ENCODE measurements at places on chromosomes 16 and 17.
A peak's percentile ranks its signal among the peaks of the same experiment; 100 is the strongest.

- no peak for DNase-seq
Observed at GRCh38 chr17:66169839-66170238, 22.1 kb downstream of the CEP112 start.

GRCh38 chr17:49216953-49217650 lies 6.6 kb downstream of the ABI3 start:
- DNase-seq = no peak

DNA sequence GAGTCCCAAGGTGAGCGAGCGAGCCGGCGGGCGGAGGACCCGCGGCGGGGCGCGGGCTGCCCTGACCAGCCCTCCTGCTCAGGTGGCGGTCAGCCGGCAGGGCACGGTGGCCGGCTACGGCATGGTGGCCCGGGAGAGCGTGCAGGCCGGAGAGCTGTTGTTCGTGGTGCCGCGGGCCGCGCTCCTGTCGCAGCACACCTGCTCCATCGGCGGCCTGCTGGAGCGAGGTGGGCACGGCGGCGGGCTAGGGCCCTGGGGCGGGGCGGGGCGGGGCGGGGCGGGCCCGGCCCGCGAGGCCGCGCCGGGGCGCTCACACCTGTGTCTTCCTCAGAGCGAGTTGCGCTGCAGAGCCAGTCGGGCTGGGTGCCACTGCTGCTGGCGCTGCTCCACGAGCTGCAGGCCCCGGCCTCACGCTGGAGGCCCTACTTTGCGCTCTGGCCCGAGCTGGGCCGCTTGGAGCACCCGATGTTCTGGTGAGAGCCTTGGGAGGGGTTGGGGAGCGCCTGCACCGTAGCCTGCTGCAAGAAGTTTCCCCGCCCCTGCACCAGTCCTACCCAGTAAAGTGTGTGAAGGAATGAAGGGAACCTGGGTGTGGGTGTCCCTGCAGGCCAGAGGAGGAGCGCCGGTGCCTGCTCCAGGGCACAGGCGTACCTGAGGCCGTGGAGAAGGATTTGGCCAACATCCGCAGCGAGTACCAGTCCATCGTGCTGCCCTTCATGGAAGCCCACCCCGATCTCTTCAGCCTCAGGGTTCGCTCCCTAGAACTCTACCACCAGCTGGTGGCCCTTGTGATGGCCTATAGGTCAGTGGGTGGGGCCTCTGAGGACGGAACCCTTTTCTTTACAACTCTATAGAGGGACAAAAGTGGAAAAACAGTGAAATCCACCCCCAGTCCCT lies 802 bp downstream of the SETD6 start:
- DNase-seq = peak; percentile 45

DNA sequence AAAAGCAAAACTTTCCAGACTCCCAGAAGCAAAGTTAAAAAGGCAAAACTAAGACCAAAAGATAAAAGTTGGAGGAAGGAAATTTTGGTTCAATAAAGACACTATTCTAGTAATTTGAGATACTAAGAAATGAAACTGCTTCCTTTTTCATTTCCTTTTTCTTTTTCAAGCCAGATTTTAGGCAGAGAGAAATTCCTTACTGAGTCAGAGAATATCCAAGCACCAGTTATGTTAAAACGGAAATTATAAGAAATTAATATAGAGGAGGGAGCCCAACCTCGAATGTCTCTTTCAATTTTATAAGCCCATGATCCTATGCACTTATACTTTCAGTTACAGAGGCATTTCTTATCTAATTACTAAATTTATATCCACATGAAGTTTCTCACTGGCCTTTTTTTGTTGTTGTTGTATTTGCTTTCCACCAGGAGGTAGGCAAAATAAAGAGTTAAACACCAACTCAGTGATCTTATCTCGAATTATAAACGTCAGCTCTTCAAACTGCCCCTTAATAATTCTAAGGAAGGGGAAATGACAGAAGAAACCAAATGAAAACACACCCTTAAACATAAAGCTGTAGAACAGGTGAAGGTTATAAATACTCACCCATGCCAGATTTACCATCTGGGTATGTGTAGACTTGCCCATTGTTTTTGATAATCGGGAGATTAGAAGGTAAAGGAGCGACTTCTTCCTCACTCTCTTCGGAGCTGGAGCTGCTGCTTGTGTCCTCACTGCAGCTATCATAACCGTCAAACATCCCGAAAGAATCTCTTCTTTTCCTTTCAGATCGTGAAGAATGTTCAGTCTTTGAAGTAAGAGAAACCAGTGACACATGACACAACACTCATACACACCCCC lies 35.2 kb downstream of the MBTD1 start:
- no peak for DNase-seq

GRCh38 chr17:44940768-44941167 lies 6.8 kb downstream of the KIF18B start:
- DNase-seq = no peak

GRCh38 chr16:86064431-86065250 lies 165.7 kb downstream of the IRF8 start:
- no peak for DNase-seq

GRCh38 chr17:38710985-38711384 lies 5.9 kb downstream of the MLLT6 start:
- DNase-seq = no peak

GRCh38 chr16:57145046-57146021 lies 40.5 kb downstream of the PSME3IP1 start:
- DNase-seq = no peak

GRCh38 chr17:6510321-6510977 lies 45.9 kb downstream of the PITPNM3 start:
- DNase-seq = no peak

- DNase-seq = no peak
Observed at GRCh38 chr16:63578791-63579190, 1542.6 kb upstream of the CDH8 start.

DNA sequence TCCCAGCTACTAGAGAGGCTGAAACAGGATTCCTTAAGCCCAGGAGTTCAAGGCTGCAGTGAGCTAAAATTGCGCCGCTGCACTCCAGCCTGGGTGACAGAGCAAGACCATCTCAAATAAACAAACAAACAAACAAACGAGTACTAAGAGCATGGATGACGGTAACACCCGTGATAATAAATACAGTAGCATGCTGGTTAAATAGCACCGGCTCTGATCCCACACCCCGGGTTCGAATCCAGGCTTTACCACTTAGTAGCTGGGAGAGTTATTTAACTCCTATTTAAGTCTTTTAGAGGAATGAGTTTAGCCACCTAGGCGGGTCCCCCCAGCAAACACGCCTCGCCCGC lies 301 bp upstream of the METTL22 start:
- no peak for DNase-seq

- DNase-seq = peak; percentile 64
Observed at GRCh38 chr17:75601057-75601987, 13.7 kb downstream of the MYO15B start.

- DNase-seq = no peak
Observed at GRCh38 chr16:3874794-3875692, 5.5 kb downstream of the CREBBP start.

DNA sequence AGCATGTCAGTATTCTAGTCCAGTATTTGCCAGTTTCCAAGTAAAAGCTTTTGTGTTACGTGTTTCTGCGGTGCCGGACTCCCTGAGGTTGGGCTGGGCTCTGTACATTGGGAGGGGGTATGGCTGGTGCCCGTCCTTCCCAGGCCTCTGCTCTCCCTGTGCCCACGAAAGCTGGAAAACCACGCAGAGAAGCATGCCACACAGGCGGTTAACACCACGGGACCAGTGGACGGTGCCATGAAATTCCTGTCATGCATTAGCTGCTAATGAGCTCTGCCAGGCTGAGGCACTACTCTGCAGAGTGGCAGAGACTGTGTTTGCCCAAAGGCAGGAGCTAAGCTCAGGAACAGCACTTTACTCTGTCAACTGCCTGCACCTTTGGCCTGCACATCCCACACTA lies 8.1 kb downstream of the SMIM5 start:
- DNase-seq = no peak

GRCh38 chr16:35752773-35753558 lies 2293.6 kb downstream of the TP53TG3F start:
- DNase-seq = no peak

DNA sequence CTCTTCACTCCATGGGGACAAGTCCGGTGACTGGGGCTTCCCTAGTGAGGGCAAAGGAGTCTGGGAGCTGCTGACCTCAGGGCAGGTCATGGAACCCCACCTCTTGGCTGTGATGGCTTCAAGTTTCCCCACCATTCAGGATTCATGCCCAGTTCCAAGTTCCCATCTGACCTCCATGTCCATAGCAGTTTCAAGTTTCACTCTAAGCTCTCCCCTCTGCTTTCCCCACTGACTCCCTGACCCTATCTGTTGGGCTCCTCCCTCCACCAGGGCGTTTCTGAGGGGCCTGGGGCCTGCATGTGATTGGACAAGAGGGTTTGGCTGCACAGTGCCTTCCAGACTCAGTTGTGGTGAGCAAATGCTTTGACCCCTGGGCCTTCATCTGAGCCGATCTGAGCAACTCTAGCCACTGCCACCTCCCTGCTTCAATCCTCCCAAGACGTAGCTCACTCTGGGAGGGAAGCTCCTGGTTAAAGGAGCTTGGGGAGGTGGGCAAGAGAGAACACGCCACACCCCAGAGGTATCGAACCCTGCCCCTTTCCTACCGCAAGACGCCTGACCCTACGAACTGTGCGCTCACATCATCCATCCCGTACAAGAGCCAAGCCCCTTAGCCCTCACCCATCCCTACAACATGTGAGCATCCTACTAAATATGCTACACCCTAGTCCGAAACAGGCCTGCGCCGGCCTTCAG lies 8.3 kb downstream of the ZNF629 start:
- DNase-seq = no peak

GRCh38 chr17:50598487-50598886 lies 36.2 kb upstream of the ABCC3 start:
- DNase-seq = no peak

DNA sequence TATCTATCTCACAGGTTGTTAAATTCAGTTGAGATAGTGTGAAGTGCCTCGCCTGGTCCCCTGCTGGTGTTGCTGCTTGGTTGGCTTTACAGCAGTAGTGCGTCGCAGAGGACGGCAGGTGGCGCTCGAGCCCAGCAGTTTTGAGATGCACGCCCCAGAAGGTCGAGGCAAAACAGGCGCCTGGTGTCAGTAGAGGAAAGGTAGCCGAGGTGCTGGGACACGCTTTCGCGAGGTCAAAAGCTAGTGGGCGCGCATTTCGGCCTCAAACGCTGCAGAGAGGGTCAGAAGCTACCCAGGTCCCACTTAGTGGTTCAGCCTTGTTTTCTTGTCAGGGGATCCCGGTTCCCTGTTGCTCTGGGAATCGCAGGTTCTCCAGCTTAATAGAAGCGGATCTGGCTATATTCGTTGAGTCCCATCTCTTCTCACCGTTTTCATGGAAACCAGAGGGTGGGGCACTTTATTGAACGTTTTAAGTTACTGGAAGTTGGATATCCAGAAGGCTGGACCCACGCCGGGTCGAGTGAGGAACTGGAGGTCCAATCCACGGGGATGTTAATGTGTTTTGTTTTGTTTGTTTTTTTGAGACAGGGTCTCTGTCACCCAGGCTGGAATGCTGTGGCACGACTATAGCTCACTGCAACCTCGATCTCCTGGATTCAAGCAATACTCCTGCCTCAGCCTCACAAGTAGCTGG lies 10.3 kb upstream of the ZFP90 start:
- DNase-seq = peak; percentile 89

DNA sequence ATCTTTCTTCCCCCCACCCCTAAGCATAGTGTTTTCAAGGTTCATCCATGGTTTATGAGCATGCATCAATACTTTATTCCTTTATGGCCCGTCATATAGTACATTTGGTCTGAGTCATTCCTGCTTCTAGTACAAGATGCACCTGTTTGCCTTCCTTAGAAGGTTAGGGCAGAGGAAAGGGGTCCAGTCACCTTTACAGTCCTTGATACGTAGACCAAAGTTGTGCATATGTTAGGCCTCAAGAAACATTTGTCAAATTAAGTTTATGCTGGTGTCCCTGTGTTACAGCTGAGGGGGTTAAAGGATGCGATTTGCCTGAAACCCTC lies 1.4 kb downstream of the CYB5D2 start:
- no peak for DNase-seq

DNA sequence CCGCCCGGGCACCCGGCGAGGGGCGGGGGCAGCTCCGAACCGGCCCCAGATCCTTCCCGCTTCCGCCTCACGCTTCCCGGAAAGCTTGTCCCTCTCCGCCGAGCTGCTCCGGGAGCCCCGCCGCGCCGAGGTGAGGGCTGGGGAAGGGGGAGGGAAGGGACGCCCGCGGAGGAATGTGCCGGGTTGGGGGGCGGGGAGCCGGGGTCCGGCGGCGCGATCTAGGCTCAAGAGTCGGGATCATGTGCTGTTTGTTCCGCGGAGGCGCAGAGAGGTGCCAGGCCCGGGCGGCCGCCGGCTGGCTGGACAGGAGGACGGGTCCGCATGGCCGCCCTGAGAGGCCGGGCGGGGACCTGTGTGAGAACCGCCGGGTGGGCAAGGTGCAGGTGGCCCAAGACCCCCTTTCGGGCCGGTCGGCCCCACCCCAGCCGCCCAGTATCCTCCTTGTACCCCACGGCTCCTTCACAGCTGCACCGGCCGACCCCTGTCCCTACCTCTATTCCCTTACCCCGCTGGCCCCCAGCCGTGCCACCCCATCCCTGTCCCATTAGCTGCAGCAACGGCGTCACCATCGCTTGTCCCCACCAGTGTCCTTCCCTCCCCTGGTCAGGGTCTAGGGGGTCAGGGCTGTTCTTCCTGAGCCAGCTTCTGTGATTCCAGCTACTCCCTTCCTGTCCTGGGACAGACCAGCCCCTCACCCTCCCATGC lies 429 bp downstream of the KIF1C start:
- DNase-seq = no peak

DNA sequence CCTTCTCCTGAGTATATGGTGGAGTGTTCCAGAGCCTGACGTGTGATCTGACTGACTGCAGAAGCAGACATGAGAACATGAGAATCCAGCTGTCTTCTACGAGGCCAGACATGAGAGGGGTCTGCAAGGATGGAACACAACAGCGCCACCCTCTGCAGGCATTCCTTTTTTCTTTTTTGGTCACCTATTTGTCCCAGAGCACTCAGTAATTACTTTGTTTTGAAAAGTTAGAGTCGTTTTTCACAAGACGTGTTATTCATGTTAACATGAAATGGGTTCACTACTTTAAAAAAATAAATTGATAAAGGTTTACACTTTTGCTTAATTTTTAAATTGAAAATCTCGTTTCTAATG lies 43.8 kb upstream of the ATP2A3 start:
- no peak for DNase-seq

GRCh38 chr16:73317321-73317857 lies 269.5 kb upstream of the ZFHX3 start:
- DNase-seq = no peak

DNA sequence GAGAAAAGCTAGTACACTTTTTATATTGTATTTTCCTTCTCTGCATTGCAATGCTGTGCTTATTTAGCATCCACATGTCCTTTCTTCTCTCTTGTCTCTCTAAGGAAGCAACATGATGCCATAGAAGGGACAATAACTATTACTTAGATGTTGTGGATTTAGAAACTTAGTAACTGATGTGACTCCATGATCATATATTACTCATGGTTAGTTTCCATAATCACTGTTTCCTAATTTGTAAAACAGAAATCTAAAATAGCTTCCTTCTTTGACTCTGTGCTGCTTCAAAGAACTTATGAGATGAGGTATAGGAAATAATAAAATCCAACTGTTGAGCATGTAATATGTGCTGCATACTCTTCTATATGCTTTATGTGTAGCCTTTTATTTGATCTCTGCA lies 6.6 kb upstream of the ABCA5 start:
- DNase-seq = no peak
